ENCODE measurements at places on chromosomes 11 and 22.

- no peaks in the 10 kb centered on the region for H3K27me3 ChIP-seq
- no peak for DNase-seq
- H3K4me3 ChIP-seq, result no peak overlapping the region
- H3K27ac ChIP-seq, result no peak overlapping the region
- H3K4me1 ChIP-seq, result no peaks in the 10 kb centered on the region
- H3K36me3 ChIP-seq, result no peaks in the 10 kb centered on the region
These were observed 69.5 kb downstream of the PRCP start for GRCh38 chr11:82830746-82831145.

DNA sequence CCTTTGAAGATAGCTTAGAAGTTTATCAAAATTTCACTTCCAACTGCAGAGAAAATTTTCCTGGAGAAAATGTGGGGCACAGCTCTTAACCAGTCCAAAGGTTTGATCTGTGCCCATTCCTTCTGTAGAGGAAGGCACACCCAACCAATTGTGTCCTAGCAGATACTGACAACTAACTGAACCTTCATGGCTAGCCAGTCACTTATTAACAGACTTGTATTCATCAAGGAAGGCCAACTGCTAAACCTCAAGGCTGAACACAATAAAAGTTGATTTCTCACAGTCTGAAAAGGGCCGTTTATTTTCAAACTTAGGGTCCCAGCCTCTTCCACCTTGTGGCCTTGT is 19.5 kb downstream of the SYT13 start:
- DNase-seq, result no peak
- no peak overlapping the region for H3K27ac ChIP-seq
- no peaks in the 10 kb centered on the region for H3K4me1 ChIP-seq
- no peaks in the 10 kb centered on the region for H3K36me3 ChIP-seq
- H3K4me3 ChIP-seq, result no peak overlapping the region

DNA sequence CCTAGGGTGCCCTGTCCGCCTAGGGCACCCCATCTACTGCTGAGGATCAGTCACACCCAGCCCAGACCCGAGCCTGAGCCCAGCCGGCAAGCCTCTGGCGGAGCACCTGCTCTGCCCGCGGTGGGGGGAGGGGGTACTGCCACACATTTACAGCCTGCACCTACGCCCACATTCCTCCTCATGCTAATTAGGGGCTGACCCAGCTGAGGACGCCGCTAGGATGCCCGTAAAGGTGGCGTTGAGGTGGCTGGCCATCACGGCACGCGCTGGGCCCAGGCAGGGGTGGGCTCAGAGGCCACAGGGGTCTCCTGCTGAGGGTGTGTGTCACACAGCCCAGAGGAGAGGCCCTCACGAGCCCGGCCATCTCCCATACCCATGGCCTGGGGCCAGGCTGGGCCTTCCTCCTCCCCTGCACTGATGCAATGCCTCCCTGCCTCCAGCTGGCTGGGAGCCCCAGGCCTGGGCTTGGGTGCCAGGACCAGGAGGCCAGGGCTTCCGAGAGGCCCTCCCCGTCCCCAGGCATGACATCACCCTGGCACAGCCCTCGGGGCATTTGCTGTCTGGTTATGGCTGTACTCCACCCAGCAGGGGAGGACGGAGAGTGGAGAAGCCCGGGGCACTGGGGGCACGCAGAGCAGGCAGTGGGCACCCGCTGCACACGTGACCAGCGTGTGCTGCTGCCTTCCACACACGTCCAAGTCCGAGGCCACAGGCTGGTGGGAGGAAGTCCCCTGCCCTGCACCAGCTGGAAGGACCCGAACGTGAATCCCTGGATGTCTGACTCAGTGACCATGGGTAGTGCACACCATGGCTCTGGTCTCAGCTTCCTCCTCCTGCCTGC is 12.7 kb downstream of the DUSP8 start:
- H3K27me3 ChIP-seq, result no peaks in the 10 kb centered on the region
- no peaks in the 10 kb centered on the region for H3K36me3 ChIP-seq
- peak; percentile 54 for DNase-seq
- peak overlapping the region; percentile 46 for H3K27ac ChIP-seq
- H3K4me1 ChIP-seq, result peaks cover 6% of the 10 kb centered on the region
- no peak overlapping the region for H3K4me3 ChIP-seq

- no peaks in the 10 kb centered on the region for H3K27me3 ChIP-seq
- H3K27ac ChIP-seq, result no peak overlapping the region
- H3K4me1 ChIP-seq, result no peaks in the 10 kb centered on the region
- H3K36me3 ChIP-seq, result no peaks in the 10 kb centered on the region
- DNase-seq, result no peak
These were observed 9.0 kb downstream of the PAMR1 start for GRCh38 chr11:35516403-35516802.

- no peaks in the 10 kb centered on the region for H3K36me3 ChIP-seq
- DNase-seq, result no peak
- no peak overlapping the region for H3K4me3 ChIP-seq
- H3K4me1 ChIP-seq, result no peaks in the 10 kb centered on the region
- no peaks in the 10 kb centered on the region for H3K27me3 ChIP-seq
- H3K27ac ChIP-seq, result no peak overlapping the region
These were observed 56.1 kb downstream of the IGLL5 start for GRCh38 chr22:22943521-22944267.

DNA sequence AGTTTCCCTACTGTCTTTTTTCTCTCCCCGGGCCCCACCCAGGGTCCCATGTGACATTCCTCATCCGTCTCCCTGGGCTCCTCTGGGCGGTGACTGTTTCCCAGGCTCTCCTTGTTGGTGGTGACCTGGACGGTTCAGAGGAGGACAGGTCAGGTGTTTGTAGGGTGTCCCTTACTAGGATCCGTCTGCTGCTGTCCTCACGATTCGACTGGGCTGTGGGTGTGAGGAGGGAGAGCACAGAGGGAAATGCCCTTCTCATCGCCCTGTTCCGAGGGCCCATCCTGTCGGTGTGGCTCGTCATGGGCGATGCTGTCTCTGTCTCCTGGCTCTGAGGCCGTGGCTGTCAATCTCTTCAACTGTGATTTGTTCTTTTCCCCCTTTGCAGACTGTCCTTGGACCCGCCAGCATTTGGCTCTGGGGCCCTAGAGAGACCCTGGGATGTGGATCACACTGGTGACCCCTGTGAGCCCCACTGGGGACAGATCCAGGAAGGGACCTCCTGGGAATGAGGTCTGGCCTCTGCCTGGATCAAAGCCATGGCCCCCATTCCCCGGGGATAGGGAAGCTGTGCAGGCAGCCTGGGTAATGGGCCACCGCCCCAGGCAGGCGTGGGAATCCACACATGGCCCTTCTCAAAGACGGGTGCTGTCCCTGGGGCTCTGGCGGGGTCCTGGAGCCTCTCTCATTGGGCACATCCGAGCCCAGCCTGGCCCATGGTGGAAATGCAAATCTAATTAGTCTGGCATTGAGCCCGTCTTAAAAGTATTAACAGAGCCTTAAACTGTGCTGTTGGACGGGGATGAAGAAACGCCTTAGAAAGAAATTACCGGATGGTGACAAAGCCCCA is 46.8 kb upstream of the KCNQ1OT1 start:
- peaks cover 10% of the 10 kb centered on the region for H3K4me1 ChIP-seq
- no peak for DNase-seq
- H3K4me3 ChIP-seq, result no peak overlapping the region
- no peaks in the 10 kb centered on the region for H3K36me3 ChIP-seq

DNA sequence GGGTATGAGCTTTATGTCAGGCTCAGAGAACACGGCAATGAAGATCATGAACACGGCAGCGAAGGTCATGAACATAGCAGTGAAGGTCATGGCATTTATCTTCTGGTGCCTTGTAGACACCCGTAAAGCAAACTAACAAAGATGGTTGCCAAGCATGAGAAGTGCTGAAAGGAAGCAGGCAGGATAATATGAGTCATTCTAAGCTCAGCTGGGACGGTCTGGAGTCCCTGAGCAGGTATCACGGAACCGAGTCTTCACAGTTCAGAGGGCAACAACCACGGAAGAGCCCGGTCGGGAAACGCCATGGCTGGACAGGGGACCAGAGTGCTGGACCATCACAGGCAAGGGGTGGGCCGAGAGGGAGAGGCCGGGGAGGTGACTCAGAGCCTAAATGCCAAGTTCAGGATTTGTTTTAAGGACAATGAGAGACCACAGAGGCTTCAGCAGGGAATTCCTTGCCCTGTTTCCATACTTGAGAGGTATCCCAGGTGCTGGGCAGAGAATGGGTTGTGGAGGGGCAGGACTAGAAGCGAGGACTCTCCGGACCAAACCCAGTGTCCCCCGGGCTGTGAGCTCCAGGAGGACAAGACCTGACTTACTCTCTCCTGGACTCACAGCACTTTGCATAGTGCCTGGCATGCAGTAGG is 13.1 kb upstream of the MS4A10 start:
- no peak overlapping the region for H3K27ac ChIP-seq
- no peaks in the 10 kb centered on the region for H3K36me3 ChIP-seq
- no peaks in the 10 kb centered on the region for H3K4me1 ChIP-seq
- no peaks in the 10 kb centered on the region for H3K27me3 ChIP-seq
- no peak for DNase-seq

DNA sequence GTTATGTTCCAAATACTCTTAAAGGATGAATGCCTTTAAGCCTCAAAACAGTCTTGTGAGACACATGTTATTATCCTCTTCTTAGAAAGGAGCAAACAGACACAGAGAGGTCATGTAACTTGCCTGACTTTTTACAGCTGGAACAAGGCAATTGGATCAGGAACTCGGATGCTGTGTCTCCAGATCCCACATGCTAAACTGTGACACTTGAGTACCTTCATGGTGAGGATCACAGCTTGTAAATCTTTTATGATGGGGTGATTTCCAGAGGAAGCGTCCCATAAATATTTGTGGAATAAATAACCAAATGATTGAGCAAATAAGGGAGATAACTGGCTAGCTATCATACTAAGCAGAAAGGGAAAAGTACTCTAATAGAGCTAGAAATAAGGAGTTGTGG is 171.2 kb downstream of the C11orf91 start:
- no peaks in the 10 kb centered on the region for H3K36me3 ChIP-seq
- H3K4me3 ChIP-seq, result no peak overlapping the region
- H3K27ac ChIP-seq, result no peak overlapping the region
- H3K27me3 ChIP-seq, result no peaks in the 10 kb centered on the region
- no peak for DNase-seq
- H3K4me1 ChIP-seq, result no peaks in the 10 kb centered on the region

GRCh38 chr11:99708928-99709672 is 688.4 kb downstream of the CNTN5 start:
- H3K4me1 ChIP-seq, result no peaks in the 10 kb centered on the region
- DNase-seq, result no peak
- H3K36me3 ChIP-seq, result no peaks in the 10 kb centered on the region
- no peak overlapping the region for H3K27ac ChIP-seq
- H3K4me3 ChIP-seq, result no peak overlapping the region

DNA sequence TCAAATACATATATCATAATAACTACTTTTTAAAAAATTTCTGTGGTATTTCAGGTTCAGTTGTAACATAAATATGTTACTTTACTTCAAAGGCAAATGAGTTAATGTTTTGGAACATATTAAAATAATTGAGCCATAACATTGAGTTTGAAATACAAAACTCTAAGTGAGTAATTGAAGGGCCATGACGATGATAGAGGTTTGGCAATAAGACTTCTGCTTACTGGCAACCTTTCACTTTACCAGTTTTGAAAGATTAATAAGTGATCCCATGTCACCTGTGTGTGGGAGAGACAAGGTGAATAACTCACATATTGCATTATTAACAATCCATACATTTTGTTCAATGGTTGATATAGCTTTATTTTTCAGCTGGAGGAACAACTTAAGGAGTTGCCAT is 144.4 kb downstream of the GRIA4 start:
- no peak for DNase-seq
- H3K4me1 ChIP-seq, result no peaks in the 10 kb centered on the region
- H3K4me3 ChIP-seq, result no peak overlapping the region
- H3K36me3 ChIP-seq, result no peaks in the 10 kb centered on the region

DNA sequence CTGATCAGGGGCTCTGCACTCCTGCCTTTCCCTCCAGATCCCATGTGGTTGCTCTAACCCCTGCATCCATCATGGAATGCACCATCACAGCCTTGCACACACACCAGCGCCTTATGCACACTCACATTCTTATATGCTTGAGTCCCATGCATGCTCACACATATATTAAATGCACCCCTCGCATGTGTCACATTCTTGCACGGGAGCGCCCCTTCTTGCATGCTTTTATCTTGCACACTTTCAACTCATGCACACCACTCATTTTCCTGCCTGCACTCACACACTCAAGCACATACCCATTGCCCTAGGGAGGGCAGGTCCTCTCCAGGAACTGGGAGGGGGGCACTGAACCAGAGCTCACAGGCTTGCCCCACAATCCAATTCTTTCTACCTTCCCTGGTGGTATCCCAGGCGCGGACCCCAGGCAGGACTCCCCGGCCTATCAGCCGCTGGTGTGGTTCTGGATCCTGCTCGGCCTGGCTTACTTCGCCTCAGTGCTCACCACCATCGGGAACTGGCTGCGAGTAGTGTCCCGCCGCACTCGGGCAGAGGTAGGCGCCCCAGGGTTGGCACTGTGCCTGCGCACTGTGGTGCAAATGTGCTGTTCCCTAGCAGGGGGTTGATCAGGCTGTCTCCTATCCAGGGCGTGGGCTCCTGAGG is 2.3 kb upstream of the CATSPERZ start:
- H3K27ac ChIP-seq, result no peak overlapping the region
- H3K4me1 ChIP-seq, result peaks cover 4% of the 10 kb centered on the region
- H3K36me3 ChIP-seq, result no peaks in the 10 kb centered on the region
- peaks cover 10% of the 10 kb centered on the region for H3K27me3 ChIP-seq
- no peak overlapping the region for H3K4me3 ChIP-seq
- no peak for DNase-seq

DNA sequence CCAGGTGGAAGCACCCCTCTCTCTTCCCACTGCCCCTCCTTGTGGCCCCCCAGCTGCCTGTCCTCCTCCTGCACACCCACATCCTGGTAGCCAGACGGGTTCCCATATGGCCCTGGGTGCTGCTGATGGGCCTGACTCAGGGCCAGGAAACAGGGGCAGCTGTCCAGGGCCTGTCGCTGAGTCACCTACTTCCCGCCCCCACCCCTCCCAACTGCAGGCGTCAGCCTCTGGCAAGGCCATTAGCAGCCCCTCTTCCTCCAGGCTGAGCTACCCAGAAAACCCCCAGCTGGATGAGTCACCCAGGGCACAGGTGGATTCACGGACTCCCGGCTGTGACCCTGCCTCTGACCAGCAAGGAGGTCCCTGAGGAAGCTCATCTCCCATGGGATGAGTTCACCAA is 6.9 kb upstream of the GAL start:
- H3K27me3 ChIP-seq, result no peaks in the 10 kb centered on the region
- no peaks in the 10 kb centered on the region for H3K4me1 ChIP-seq
- DNase-seq, result no peak
- no peaks in the 10 kb centered on the region for H3K36me3 ChIP-seq

- no peaks in the 10 kb centered on the region for H3K36me3 ChIP-seq
- no peak for DNase-seq
- H3K4me3 ChIP-seq, result no peak overlapping the region
- H3K27ac ChIP-seq, result no peak overlapping the region
- no peaks in the 10 kb centered on the region for H3K27me3 ChIP-seq
- H3K4me1 ChIP-seq, result no peaks in the 10 kb centered on the region
These were observed 2.4 kb downstream of the BSX start for GRCh38 chr11:122979103-122979814.

GRCh38 chr11:12393691-12394090 is 16.3 kb downstream of the PARVA start:
- H3K27me3 ChIP-seq, result no peaks in the 10 kb centered on the region
- H3K27ac ChIP-seq, result no peak overlapping the region
- H3K36me3 ChIP-seq, result no peaks in the 10 kb centered on the region

Measured in ovary (tissue), 10 donors.